ENCODE measurements at places on chromosomes 2 and 18.
A peak's percentile ranks its signal among the peaks of the same experiment; 100 is the strongest.

GRCh38 chr2:38167968-38168350 lies 92.0 kb upstream of the CYP1B1 start:
- H3K4me3 ChIP-seq = no peak overlapping the region
- H3K27ac ChIP-seq = no peak overlapping the region
- no peaks in the 10 kb centered on the region for H3K4me1 ChIP-seq
- H3K36me3 ChIP-seq = no peaks in the 10 kb centered on the region
- H3K27me3 ChIP-seq = no peaks in the 10 kb centered on the region
- DNase-seq = no peak

- no peaks in the 10 kb centered on the region for H3K27me3 ChIP-seq
- peaks cover 39% of the 10 kb centered on the region for H3K36me3 ChIP-seq
- no peak for DNase-seq
- H3K4me1 ChIP-seq = no peaks in the 10 kb centered on the region
- H3K4me3 ChIP-seq = no peak overlapping the region
These were observed 89.2 kb downstream of the NFATC1 start for GRCh38 chr18:79484661-79485621.

GRCh38 chr18:59049721-59050660 lies 89.7 kb upstream of the SEC11C start:
- no peak overlapping the region for H3K27ac ChIP-seq
- H3K4me3 ChIP-seq = no peak overlapping the region
- H3K36me3 ChIP-seq = no peaks in the 10 kb centered on the region
- no peak for DNase-seq

GRCh38 chr2:101106453-101107181 lies 44.6 kb downstream of the TBC1D8 start:
- H3K36me3 ChIP-seq = no peaks in the 10 kb centered on the region
- DNase-seq = no peak
- no peak overlapping the region for H3K27ac ChIP-seq
- H3K4me1 ChIP-seq = no peaks in the 10 kb centered on the region
- H3K4me3 ChIP-seq = no peak overlapping the region
- H3K27me3 ChIP-seq = no peaks in the 10 kb centered on the region

GRCh38 chr2:164504253-164504652 lies 117.0 kb downstream of the GRB14 start:
- DNase-seq = no peak
- H3K4me1 ChIP-seq = no peaks in the 10 kb centered on the region
- no peaks in the 10 kb centered on the region for H3K27me3 ChIP-seq
- H3K27ac ChIP-seq = no peak overlapping the region

DNA sequence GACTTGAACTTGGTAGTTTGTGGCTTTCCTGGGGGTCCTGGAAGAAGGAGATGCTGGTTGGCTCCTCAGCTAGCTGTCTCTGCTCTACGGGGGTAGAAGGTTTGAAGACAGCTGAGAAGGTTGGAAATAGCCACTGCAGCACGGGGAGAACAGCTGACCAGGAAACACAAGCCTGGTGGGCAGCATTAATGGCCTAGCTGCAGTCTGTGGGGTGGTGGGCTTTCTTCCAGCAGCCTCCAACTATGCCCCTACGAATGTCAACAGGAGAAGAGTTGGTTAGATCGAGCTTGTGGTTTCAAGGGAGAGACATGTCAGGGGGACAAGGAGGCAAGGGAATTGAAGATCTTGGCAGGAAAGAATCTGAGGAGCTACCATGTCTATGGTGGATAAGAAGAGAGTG lies 38.9 kb downstream of the PMAIP1 start:
- H3K36me3 ChIP-seq = no peaks in the 10 kb centered on the region
- DNase-seq = no peak
- no peak overlapping the region for H3K27ac ChIP-seq
- no peaks in the 10 kb centered on the region for H3K27me3 ChIP-seq
- no peaks in the 10 kb centered on the region for H3K4me1 ChIP-seq
- H3K4me3 ChIP-seq = no peak overlapping the region

DNA sequence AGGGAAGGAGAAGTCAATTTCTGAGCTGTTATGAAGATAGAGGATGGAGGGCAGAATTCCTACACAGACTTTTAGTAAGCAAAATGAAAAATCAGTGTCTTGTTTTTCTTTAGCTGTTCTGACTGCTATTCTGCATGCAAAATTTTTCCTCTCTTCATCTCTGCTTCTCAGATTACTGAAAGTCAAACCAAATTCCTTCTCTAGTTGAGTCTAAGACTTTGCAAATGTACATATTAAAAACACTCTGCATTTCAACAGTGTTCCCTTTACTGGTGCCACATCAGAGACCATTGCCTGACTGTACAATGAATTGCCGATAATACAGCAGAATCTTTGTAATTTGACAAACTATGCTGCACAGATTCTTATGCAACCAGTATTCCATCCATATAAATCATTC lies 198.8 kb downstream of the EXOC6B start:
- H3K4me1 ChIP-seq = peaks cover 9% of the 10 kb centered on the region
- no peak overlapping the region for H3K4me3 ChIP-seq
- no peaks in the 10 kb centered on the region for H3K27me3 ChIP-seq

DNA sequence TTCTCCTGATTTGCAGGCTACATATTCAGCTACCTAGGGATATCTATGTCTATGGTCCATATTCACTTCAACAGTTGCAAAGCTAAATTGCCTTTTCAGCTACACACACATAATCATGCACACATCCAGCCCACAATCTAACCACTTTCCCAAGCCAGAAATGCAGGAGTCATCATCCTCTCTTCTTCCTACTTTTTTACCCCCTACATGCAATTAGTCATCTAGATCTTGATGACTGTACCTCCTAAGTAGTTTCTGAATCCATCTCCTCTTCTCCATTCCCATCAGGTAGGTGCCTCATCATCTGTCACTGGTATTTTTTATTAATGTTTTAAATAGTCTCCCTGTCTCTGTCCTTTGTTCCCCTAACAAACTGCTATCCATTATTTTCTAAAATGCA lies 23.7 kb upstream of the SPRED2 start:
- H3K36me3 ChIP-seq = no peaks in the 10 kb centered on the region
- H3K27me3 ChIP-seq = no peaks in the 10 kb centered on the region
- H3K4me3 ChIP-seq = no peak overlapping the region
- no peak for DNase-seq
- H3K27ac ChIP-seq = no peak overlapping the region

GRCh38 chr18:56953428-56954198 lies 193.3 kb upstream of the BOD1L2 start:
- H3K27ac ChIP-seq = no peak overlapping the region
- no peak overlapping the region for H3K4me3 ChIP-seq
- no peaks in the 10 kb centered on the region for H3K36me3 ChIP-seq
- H3K27me3 ChIP-seq = no peaks in the 10 kb centered on the region
- no peak for DNase-seq
- no peaks in the 10 kb centered on the region for H3K4me1 ChIP-seq

DNA sequence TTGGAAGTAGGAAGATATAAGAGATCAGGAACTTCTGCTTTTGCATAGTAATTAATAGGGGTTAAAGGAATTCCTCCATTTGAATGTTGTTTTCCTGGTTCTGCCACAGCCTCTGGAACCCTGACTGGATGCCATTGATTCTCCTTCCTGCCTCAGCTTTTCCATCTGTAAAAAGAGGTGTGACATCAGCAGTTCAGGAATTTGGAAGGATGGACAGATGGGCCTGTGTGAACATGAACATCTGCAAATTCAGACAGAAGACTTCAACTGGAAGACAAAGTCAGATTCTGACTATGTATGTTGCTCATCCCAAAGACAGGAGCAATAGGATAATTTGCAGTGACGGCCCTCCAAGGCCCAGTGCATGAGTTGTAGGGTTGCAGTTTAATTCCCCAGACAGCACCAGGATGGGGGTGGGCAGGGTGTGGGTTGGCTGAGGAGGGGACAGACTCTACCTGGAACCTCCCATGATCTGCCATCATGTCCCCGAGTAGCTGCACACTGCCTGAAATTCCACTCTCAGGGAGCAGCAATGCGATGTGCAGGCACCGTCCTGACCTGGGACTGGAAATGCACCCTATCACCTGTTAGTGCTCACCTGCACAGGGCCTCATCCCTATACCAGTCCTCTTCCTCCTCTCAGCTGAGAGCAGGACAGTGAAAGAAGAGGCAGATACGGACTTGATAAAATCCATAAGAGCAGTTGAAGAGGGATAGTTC lies 98.9 kb upstream of the EPAS1 start:
- H3K4me1 ChIP-seq = no peaks in the 10 kb centered on the region
- H3K4me3 ChIP-seq = no peak overlapping the region
- H3K27ac ChIP-seq = no peak overlapping the region
- DNase-seq = no peak
- H3K27me3 ChIP-seq = no peaks in the 10 kb centered on the region
- H3K36me3 ChIP-seq = no peaks in the 10 kb centered on the region

- H3K36me3 ChIP-seq = no peaks in the 10 kb centered on the region
- no peaks in the 10 kb centered on the region for H3K27me3 ChIP-seq
- H3K27ac ChIP-seq = no peak overlapping the region
- H3K4me3 ChIP-seq = no peak overlapping the region
These were observed 289.5 kb upstream of the MYT1L start for GRCh38 chr2:2620604-2621003.

GRCh38 chr2:215531284-215531683 lies 95.4 kb upstream of the FN1 start:
- DNase-seq = no peak
- no peak overlapping the region for H3K4me3 ChIP-seq
- H3K27me3 ChIP-seq = no peaks in the 10 kb centered on the region

- DNase-seq = no peak
- H3K27me3 ChIP-seq = no peaks in the 10 kb centered on the region
- H3K4me1 ChIP-seq = no peaks in the 10 kb centered on the region
- H3K27ac ChIP-seq = no peak overlapping the region
These were observed 300.0 kb downstream of the PDE11A start for GRCh38 chr2:177772529-177772928.

GRCh38 chr2:88016086-88016959 lies at the start of gene RNU2-63P:
Gene RNU2-63P (minus strand): TSS chr2:88016547.
- no peaks in the 10 kb centered on the region for H3K36me3 ChIP-seq
- H3K4me3 ChIP-seq = peak within 1 kb of the TSS; percentile 48
- H3K27me3 ChIP-seq = no peaks in the 10 kb centered on the region
- peak; percentile 42 for DNase-seq

DNA sequence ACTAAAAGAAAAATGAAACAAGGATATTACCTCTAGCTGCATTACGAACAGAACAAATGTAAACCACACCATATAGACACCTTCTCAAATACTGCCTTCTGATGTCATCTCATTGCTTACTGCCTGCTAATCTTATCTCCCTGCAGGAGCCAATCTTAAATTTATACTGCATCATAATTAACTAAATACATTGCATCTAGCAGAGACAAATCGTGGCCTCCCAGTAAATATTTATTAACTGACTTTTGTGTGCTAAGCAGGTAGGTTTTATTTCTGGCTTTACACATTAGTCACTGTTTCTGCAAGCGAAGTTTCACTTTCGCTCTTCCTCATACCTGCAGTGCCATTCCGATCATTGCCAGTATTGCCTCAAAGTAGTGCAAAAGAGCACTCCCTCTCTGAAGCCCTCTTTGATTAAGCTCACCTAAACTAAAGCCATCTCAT lies 67.5 kb downstream of the SPATS2L start:
- H3K27me3 ChIP-seq = no peaks in the 10 kb centered on the region
- H3K27ac ChIP-seq = no peak overlapping the region
- H3K4me1 ChIP-seq = peaks cover 25% of the 10 kb centered on the region
- no peak for DNase-seq

DNA sequence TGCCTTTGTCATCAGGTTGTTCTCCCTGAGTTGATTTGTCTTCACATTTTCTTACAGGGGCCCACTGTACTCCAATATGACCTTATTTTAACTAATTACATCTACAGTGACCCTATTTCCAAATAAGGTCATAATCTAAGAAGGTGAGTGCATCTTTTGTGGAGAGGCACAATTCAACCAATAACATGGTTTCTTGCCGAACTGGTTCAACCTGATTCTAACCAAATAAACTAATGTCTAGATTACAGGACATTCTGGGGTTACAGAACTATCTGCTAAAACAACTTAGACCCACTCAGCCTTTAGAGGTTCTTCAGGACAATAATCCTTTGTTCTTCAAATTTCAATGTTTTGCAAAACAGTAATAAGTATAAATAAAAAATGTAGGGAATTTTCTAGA lies 496.5 kb upstream of the SOX11 start:
- H3K27ac ChIP-seq = no peak overlapping the region
- DNase-seq = no peak
- no peak overlapping the region for H3K4me3 ChIP-seq
- H3K36me3 ChIP-seq = no peaks in the 10 kb centered on the region

GRCh38 chr2:215825707-215826106 lies 187.6 kb downstream of the MREG start:
- H3K4me1 ChIP-seq = no peaks in the 10 kb centered on the region
- no peaks in the 10 kb centered on the region for H3K36me3 ChIP-seq
- no peak overlapping the region for H3K4me3 ChIP-seq
- H3K27ac ChIP-seq = no peak overlapping the region

- DNase-seq = no peak
- H3K27me3 ChIP-seq = no peaks in the 10 kb centered on the region
- no peak overlapping the region for H3K27ac ChIP-seq
- no peaks in the 10 kb centered on the region for H3K4me1 ChIP-seq
- H3K4me3 ChIP-seq = no peak overlapping the region
These were observed 90.0 kb downstream of the TGFA start for GRCh38 chr2:70463581-70463980.

DNA sequence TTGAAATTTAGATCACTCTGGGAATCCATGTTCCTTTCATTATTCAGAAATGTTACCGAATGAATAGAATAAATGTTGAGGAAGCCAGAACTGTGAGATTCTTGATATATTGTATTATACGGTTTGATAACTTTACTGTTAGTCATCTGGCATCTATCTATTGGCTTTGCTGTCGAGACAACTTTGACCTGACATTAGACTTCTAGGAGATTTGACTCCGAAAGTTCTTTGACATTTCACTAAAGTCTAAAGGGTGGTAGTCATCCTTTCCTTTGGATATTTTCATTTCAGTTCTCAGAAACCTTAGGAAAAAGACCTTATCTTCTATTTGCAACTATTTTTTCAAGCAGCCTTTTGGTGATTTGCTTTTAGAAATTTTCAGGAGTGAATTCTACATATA lies 1.9 kb downstream of the BMPR2 start:
- H3K4me3 ChIP-seq = peak overlapping the region; percentile 98
- no peak for DNase-seq
- H3K4me1 ChIP-seq = peaks cover 55% of the 10 kb centered on the region
- no peaks in the 10 kb centered on the region for H3K27me3 ChIP-seq
- H3K36me3 ChIP-seq = no peaks in the 10 kb centered on the region

DNA sequence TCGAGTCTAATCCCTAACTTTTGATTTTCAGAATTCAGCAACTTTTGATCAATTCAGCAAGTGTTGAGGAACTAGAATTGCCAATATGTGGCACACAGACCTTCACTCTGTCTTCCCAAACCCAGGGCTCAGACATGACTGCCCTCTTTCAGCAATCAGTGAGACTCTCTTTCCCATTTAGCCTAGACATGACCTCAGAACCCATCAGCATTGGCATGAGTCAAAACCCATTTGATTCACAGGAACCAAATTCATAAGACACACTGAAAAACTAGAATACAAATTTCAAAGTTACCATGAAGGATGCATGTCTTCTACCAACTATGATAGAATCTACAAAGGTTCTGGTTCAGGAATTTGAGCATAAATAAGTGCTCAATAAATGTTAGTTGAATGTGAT lies 113.6 kb upstream of the MAP3K20 start:
- no peak overlapping the region for H3K27ac ChIP-seq
- no peak for DNase-seq
- H3K4me3 ChIP-seq = no peak overlapping the region
- H3K27me3 ChIP-seq = no peaks in the 10 kb centered on the region
- no peaks in the 10 kb centered on the region for H3K36me3 ChIP-seq
- H3K4me1 ChIP-seq = no peaks in the 10 kb centered on the region
